ENCODE measurements at places on chromosomes 1 and 21. TPM values are rescaled to one million over a fixed set of nuclear protein-coding genes. Genes with fewer than 3 reads are reported as not detected.

SMCP gene
- total RNA-seq = not detected

MARK1 gene
- total RNA-seq = 0.78 TPM

LCE2C gene
- total RNA-seq = not detected

S100A8 gene
- not detected for total RNA-seq

IRF6 gene
- total RNA-seq = 0.43 TPM

Measured in articular chondrocyte of knee joint (primary cell).